ENCODE measurements at places on chromosomes 3 and 15. TPM values are rescaled to one million over a fixed set of nuclear protein-coding genes. Genes with fewer than 3 reads are reported as not detected.

GRCh38 chr3:135740211-135740610 is 225.3 kb upstream of the PPP2R3A start:
- DNase-seq: no peak

DNA sequence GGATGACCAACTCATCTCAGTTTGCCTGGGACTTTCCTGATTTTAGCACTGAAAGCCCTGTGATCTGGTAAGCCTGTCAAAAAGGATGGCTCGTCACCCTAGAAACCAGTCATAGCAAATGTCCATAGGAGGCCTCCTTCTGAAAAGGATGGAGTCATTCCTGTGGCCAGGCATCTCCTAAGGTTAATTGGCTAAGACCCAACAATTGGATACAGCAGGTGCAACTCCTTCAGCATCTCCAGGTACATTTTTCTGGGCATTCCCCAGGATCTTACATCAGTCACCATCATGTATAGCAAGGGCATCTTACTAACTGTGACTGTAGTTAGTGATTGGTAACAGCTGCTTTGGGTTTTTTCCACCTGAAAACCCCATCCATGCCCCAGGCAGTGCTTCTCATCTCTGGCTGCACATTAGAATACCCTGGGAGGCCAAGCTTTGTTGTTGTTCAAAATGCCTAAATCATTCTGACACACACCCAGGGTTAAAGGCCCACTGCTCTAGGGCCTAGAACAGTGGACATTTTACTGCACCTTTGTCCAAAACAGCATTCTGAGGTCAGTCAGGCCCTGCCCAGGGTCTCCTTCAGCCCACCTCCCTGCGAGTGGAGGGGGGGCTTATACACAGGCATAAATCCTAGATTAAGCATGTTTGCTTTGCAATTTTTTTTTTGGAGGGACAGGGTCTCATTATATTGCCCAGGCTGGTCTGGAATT is 28.3 kb upstream of the GALNT15 start:
- DNase-seq: no peak

DNA sequence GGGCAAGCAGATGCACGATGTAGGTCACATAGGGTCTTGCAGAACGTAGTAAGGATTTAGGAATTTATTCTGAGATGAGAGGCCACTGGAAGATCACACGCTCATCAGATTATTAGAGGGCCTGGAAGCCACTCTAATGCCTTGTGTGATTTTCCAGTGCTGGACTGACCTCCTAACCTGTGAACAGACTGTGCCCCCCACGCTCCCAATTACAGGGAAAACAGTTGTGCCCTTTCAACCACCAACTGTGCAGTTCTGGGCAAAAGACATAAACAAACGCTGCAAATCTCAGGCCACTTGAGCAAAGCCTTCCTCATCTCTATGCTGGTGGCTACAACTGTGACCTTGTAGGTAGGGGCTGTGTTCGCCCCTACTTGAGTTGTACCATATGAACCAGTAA is 48.2 kb upstream of the BOC start:
- no peak for DNase-seq

GRCh38 chr15:67311731-67312130 is 57.1 kb downstream of the IQCH start:
- DNase-seq: no peak

DNA sequence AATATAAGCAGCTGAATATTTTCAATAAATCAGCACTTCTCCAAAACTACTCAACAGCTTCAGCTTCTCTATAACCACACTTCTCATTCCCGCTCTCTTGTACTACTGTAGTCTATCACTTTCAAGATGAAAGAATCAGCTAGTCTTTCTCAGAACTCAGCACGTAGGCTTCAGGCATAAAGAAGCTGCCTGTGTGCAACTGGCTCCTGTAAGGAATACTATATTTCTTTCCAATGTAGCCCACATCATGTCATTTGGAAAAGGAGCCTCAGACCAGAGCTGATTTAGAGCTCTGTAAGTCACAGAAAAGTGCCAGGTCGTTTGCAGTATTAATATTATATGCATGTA is 62.3 kb downstream of the FMN1 start:
- DNase-seq: no peak

DNA sequence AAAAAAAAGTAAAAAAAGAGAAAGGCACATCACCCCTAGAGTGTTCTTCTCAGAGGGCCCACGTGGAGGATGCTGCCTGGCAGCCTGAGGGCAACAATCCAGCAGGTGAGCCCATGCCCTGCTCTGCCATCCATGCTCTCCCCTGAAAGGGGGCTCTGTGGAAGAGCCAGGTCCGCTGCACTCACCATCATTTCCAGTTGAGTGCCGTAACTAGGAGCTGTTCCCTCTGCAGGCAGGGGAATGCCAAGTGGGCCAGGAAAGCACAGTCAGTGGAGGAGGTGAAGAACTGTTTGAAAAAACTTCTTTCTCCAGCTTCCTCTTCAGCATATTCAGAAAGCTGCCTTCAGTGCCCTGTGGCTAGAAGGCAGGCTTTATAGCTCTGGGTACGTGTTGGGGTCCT is 84.1 kb downstream of the ABHD5 start:
- no peak for DNase-seq

DNA sequence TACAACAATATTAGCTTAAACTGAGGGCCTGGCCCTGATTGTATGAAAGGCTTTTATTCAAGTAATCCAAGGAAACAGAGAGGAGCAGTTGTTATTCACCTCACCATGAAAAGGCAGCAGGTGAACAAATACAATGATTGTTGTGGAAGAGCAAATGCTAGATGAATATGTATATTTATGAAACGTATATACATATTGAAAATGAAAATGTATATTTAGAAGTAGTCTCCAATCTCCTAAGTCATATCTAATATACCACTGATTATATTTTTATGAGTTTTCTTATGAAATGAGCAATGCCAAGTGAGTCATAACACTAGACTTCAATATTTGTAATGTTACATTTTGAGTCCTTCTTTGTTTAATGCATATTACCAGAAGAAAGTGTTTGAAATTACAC is 116.2 kb upstream of the KCNMB2 start:
- no peak for DNase-seq

The ITGA11 gene
- total RNA-seq: 0.06 TPM

All from H1 (cell line).